ENCODE measurements at places on chromosomes 5 and 9.

GRCh38 chr5:54874337-54875021 is 110.9 kb downstream of the ESM1 start:
- DNase-seq, result no peak

DNA sequence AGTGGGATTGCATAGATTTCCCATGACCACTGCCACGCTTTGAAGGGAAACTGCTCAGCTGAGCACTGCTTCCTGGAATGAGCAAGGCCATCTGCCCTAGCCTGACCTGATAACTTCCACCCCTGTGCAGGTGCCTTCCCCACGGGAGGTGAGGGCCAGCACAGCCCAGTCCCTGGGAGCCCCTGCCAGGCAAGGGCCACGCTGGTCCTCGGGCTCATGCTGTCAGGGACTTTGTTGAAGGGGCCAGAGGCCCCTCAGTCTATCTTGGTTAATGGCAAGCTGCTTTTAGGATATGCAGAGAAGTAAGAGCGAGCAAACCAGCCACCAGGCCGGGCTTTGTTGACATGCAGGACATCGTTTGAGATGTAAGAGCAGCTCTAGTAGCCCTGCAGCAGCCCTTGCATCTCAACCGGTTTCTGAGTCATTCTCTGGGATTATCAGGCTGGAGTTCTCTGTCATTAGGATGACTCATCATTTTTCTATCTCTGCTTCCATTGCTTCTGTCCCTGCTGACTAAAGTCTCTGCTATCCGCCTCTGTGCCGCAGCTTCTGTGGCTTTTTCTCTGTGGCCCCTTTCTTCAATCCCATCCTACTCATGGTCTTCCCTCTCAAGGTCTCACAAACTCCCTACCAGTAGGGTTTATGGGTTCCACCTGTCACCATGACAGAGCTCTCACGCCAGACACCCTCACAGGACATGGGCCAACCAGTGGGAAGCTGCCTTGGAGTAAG is 30.6 kb upstream of the IQGAP2 start:
- DNase-seq, result no peak

- no peak for DNase-seq
These were observed 87.3 kb downstream of the SERINC5 start for GRCh38 chr5:80168388-80169028.

DNA sequence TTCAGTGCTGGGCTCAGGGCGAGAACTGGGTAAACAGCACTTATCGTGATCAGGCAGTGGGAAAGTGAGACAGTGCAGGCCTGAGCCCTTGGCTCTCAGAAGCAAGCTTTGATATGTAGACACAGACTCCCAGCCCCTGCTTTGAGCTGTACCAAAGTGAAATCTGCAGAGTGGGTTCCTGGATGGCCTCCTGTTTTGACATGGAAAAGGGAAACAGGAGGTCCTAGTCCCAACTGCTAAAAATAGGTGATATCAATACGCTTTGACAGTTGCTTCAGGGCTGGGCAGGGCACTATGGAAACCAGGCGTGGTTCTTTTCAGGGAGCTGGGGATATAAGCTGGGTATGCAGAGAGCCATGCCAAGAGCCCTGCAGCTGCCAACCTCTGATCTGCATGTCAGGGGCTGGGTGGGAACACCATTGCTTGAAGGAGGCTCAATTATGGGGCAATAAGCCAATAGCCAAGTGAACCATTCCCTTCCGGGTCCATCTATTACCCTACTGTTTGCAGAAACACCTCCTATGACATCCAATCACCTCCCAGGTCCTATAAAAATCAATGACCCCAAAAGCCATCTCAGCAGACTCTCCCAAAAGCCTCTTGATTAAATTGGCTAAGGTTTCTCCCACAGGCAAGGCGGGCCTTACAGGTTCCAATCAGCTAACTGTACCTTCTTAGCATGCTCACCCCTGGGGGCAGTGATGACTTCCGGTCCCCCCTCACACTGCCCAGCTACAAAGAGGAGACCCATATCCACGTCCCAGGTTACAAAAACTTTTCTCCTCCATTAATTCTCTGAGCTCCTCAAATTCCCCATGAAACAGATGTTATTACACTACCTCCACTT is 45.8 kb downstream of the EPB41L4B start:
- no peak for DNase-seq

GRCh38 chr5:10474521-10475075 is 32.9 kb downstream of the ROPN1L start:
- DNase-seq, result no peak

GRCh38 chr5:133688391-133688790 is 76.0 kb upstream of the FSTL4 start:
- DNase-seq, result no peak

GRCh38 chr5:133403741-133404364 is 208.5 kb downstream of the FSTL4 start:
- no peak for DNase-seq

DNA sequence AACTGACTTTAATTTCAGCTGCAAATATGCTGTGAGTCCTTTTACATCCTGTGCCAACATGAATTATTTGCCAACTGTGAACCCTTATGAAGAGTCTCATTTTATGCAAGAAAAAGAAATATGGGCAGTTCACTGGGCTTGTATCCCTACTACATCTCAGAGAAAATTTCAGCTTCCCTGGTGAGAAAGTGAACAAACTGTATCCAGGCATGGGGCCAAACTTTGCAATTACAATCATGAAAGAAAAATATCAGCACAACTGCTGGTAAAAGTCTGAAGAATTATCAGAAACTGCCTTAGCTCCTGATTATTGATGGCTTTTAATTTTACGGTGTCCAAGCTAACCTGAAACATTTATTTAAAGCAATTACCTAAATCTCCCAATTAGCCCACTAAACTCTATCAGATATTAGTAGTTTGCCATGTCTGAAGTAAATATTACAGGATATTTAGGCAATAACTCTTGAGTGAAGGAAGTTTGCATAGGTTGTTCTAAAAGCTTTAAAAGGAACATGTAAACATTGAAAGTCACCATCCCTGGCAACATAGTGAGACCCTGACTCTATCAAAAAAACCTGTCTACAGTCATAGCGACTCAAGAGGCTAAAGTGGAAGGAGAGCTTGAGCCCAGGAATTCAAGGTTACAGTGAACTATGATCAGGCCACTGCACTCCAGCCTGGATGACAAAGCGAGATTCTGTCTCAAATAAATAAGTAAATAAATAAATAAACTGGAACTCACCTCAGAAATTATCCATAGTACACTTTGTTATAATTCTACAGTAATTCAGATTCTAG is 83.9 kb upstream of the HCN1 start:
- DNase-seq, result no peak

GRCh38 chr5:176743136-176743861 is 67.1 kb upstream of the UNC5A start:
- DNase-seq, result no peak

- no peak for DNase-seq
These were observed 382.7 kb downstream of the ENC1 start for GRCh38 chr5:74257645-74258313.

- no peak for DNase-seq
These were observed 150.9 kb downstream of the NUDT12 start for GRCh38 chr5:103411711-103412110.

- no peak for DNase-seq
These were observed 2.7 kb downstream of the PRRC2B start for GRCh38 chr9:131396626-131397025.

DNA sequence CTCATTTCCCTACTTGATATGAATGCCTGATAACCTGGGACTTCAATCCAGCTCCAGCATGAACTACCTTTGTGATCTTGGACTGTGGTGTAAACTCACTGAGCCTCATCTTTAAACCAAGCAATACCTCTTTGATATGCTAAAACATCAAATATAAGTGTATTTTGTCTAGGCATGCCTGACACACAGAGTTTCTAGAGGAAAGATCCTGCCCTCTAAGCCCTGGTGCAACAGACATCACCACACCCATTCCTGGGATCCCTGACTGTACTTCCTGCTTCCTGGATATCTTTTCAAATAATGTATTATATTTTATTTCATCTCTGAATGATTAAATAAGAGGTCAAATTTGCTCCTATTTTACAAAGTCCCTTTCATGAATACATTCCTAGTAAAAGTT is 55.8 kb downstream of the ANXA2R start:
- DNase-seq, result no peak

DNA sequence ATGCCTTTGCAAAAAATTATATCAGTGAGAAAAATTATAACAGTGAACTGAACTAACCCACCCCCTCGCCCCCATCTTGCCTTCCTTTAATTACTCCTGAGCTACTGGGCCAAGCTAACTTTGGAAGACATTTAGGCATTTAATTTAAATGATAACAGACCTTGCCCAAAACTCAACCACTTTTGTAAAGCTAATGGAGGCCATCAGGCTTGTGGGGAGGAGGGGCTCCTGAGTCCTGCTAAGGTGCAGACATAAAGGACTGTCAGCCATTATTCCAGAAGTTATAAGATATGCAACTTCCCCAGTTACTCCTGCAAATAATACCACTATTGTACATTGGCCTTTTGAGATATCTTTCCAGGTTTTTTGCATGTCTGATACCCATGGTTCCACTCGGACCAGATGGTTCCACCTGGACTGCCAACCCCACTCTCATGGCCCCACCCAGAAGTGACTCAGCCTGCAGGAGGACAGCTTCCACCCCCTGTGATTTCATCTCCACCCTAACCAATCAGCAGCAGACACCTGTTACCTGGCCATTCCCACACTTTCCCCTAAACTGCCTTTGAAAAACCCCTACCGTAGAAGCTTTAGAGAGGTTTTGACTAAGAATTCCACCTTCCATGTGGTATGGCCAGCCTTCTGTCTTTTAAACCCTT is 805.4 kb upstream of the CDH6 start:
- DNase-seq, result no peak

- DNase-seq, result no peak
These were observed 124.9 kb upstream of the PTGER4 start for GRCh38 chr5:40554813-40555212.

GRCh38 chr5:137022043-137022442 is 477.1 kb downstream of the SPOCK1 start:
- no peak for DNase-seq

- DNase-seq, result no peak
These were observed 131.9 kb downstream of the CDK5RAP2 start for GRCh38 chr9:120447959-120448500.

DNA sequence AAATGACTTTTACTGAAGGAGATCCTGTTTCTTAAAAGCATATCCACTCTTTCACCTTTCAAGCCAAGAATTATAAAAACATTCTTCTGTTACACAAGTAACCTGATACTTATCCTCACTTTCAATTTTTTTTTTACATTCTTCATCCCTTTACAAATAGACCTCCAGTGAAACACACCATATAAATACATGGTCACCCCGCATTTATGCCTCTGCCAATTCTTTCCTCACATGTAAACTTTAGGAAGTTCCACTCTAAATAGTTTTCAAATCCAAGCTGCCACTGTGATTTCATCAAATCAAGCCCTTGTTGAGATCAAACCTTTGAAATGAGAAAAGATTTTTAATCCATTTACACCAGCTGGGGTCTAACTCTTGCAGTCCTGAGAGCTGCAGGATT is 40.0 kb downstream of the GAS1 start:
- no peak for DNase-seq

GRCh38 chr5:37807621-37808301 is 32.1 kb downstream of the GDNF start:
- no peak for DNase-seq

DNA sequence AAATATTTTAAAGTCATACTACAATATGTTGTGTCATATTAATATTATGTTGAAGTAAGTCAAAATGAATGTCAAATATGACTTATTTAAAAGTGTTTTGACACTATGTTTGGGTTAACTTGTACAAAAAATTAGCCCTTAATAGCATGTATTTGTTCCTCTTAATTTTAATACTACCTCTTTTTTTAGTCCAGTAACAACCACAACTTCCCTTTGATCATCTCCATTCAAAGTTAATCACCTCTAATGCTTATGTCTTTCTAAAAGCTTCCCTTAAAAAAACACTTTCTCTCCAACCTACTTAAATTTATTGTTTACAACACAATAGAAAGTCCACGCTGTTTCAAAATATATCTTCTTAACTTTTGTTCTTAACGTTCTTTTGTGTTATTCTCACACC is 9.6 kb downstream of the SLCO4C1 start:
- DNase-seq, result no peak

GRCh38 chr5:123144096-123144495 is 55.1 kb downstream of the PRDM6 start:
- DNase-seq, result no peak

- no peak for DNase-seq
These were observed 845.4 kb downstream of the EFNA5 start for GRCh38 chr5:106825374-106825773.
